NCI-H524 (cell line): ENCODE measurements at places on chromosomes 1 and 21.

DNA sequence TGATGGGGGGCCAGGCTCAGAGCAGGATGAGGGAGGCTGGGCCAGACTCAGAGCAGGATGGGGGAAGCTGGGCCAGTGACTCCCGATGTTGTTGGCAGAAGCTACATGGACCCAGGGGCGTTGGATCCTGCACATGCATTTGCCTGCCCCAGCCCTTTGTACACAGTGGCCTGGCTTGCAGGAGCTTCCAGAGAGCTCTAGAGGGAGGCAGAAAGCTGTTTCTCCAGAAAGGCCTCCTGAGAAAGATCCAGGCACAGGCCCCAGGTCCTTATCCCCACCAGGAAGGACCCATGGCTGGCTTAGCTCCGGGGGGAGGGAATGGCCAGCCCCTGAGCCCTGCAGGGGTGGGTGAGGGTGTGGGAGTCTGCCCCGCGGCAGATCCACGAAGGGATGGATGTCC, 106.6 kb upstream of the ACTRT2 start:
- no peak for DNase-seq

GRCh38 chr1:74474585-74474984, 37.8 kb downstream of the LRRC53 start:
- DNase-seq = no peak

DNA sequence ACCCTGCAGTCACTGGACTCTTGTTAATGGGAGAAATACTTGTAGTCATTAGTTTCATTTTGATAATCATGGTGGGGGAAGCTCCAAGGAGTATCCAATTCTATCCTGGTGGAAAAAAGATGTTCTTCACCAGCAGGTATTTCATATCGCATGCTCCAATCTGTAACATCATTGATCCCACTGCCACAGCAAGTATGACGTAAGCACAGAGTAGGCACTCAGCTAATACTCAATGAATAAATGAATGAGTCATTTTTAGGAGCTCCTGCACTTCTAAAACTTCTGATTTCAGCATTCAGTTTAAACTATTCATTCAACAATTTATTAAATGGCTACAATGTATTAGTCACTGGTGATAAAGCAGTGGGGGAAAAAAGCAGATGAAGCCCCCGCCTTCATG, 30.3 kb downstream of the RXRG start:
- DNase-seq = no peak

DNA sequence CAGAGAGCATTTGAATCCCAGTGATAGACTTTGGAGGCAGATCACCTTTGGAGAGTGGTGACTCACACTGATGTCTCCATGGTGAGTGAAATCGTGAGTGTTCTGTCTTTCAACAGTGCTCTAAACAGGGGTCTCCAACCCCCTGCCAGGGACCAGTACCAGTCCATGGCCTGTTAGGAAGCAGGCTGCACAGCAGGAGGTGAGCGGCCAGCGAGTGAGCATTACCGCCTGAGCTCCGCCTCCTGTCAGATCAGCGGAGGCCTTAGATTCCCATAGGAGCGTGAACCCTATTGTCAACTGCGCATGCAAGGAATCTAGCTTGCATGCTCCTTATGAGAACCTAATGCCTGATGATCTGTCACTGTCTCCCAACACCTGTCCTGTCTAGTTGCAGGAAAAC, 61.8 kb upstream of the B3GALNT2 start:
- no peak for DNase-seq

DNA sequence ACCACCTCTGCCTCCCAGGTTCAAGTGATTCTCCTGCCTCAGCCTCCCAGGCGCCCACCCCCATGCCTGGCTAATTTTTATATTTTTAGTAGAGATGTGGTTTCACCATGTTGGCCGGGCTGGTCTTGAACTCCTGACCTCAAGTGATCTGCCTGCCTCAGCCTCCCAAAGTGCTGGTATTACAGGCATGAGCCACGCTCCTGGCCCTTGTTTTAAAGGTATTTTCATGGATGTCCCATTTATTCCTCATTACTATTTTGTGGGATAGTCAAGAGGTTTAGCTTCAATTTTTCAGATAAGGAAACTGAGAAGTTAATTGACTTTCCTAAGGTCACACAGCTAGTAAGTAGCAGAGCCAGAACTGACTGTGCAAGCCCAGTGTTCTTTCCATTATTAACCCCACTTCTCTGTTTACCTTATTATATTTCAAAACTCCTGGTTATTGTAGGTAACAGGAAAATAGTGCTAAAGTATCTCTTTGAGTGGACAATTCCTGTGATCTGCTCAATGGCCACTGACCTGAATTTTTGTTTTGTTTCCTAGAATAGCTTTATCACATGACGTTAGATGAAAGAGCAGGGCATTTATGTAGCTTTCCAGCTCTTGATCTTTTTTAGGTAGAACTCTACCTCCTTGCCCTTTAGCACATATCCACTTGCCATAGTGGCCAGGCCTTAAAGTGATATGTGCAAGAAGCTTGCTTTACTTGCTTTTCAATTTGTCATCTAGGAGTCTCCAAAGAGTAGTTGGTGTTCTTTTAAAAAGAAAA, 13.6 kb downstream of the ZYG11B start:
- no peak for DNase-seq

- DNase-seq = no peak
Measured at GRCh38 chr21:36489776-36490165, 9.8 kb upstream of the CLDN14 start.
